ENCODE measurements at places on chromosomes 11 and 22.
A peak's percentile ranks its signal among the peaks of the same experiment; 100 is the strongest.

DNA sequence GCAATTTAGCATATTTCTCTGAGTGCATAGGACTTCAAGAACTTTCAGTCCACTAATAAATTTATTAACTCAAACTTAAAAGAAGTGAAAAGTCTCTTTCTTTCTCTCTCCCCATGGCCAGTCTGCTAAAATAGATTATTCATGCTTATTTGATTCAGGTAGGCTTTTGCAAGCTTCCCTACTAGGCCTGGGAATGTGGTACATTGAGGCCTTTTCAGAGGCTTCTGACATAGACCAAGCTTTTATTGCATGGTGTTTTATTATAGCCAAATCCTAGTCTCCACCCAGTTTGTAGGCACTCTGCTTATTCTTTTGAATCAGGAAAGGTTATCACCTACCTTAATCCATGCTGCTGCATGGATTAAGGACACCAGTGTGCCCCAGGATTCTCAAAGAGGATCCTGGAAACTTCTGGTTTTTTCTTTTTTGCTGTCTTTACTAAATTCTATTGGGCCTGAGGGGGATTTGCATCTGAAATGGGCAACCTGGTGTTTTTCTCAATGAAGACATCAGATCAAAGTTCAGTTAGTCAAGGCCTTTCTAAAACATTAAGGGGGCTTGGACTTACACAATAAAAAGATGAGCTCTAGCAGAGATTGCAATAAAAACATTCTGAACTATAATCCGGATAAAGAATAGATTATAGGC, 92.2 kb downstream of the ELP4 start:
- DNase-seq = no peak

- no peak for DNase-seq
Measured at GRCh38 chr22:24391836-24392217, 35.6 kb upstream of the ADORA2A start.

DNA sequence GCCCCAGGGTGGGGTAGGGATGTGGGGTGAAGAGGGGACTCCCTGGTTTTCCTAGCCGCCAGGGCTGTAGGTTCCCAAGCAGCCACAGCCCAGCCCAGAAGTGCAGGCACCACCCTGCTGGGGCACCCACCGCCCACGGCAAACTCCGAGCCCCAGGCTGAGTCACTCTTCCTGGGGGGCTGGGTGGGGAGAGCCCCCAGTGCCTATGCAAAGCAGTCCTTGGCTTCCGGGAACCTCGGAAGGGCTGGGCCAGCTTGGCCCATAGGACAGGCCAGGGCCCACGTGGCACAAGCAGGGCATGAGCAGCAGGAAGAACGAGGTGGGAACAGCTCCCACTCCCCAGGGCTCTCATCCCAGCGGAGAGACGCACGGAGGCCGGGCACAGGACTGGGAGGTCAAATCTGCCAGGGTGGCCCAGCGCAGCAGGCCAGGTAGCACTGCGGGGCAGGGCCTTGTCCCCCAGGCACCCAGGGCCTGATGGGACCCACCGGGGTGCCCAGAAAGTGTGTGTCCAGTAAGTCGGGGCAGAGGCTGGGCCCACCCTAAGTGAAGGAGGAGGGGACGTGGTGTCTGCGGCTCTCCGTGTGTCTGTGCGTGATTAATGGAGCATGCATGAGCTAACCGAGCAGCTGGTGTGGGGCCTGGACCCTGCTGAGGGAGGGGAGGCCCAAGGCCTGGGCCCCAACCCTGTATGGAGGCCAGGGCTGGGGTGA, 4.6 kb upstream of the IL17REL start:
- no peak for DNase-seq

DNA sequence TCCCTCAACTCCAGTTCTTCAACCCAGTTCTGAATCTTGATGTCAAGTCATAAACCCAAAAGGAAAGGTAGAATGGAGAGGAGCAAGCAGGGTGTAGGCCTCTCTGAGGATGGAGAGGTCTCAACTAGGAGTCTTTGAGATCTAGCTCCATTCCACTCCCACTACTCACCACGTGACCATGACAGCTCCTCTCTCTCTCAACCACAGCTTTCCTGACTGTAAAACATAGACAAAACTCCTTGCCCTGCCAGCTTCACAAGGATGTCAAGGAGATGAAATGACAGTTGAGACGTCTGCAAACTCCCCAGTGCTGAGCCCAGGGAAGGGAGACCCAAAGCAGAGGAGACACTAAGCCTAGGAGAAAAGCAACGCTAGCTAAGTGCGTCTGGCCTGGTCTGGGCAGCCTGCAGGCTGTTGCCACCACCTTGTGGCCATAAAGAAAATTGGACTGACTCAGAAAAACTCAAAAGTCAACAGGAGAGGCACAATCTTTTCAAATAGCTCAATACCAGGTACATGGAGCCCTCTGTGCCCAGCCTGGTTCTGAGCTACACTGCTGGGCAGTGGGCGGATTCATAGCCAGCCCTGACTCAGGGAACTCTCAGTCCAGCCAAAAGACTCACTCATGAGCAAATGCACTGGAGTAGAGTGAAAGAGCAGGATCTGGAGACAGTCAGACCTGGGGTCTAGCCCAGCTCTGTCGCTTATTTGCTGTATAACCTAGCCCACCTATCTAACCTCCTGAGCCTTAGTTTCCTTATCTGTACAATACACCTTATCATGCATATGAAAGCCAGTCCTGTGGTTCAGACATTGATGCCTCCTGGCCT, 3.4 kb downstream of the CLPB start:
- no peak for DNase-seq

- no peak for DNase-seq
Measured at GRCh38 chr11:102343809-102344208, 3.2 kb upstream of the BIRC2 start.

DNA sequence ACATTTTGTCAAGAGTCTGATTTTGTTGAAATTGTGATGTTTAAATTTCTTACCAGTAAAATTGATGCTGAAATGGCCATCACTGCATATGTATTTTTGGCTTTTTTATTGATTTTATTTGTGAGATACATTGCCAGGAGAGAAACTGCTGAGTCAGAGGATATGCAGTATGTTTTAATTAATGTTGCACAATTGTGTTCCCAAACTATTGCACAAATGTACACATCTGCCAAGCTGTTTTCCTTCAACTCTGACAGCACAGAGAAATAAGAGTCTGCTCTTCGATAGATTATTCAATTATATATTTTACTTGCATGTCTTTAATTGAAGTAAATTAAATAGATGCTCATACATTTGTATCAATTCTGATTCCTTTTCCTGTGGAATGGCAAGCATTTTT, 640.2 kb upstream of the LUZP2 start:
- DNase-seq = no peak

- DNase-seq = peak; percentile 0
Measured at GRCh38 chr11:126061707-126062678, 673 bp downstream of the CDON start.

DNA sequence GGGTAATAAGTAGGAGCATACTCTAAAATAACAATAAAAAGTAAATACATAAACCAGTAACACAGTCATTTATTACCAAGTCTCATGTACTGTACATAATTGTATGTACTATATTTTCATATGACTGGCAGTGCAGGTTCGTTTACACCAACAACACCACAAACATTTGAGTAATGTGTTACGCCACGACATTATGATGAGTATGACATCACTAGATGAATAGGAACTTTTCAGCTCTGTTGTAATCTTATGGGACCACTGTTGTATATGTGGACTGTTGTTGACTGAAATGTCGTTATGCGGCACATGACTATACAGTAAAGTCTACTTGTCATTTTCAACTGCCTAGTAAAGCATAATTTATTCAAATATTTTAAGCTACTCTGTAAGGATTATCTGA, 18.6 kb downstream of the KIF18A start:
- DNase-seq = no peak

DNA sequence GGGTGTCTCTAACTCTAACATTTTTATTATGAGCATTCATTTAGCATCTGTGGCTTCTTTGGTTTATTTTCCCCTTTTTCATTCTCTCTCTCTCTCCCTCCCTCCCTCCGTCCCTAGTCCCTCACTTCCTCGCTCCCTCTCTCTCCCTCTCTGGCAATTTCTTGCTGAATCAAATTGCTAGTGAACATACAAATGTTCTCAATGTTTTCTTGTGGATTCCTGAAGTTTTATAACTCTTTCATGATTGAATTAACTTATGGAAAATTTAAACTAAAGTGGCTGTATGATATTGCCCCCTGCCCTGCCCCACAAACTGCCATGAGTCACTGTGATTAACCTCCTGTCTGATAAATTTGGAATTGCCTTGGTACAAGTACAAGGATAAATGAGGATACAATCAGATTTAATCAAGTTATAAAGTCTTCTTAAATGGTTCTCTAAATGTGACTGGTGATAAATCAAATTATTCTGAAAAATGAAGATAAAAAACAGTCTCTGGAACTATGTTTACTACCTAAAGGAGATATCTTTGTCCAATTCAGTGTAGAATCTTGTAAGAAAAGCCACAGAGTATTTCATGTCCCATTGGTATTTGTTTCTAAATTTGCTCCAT, 143.0 kb upstream of the PDGFD start:
- DNase-seq = no peak

DNA sequence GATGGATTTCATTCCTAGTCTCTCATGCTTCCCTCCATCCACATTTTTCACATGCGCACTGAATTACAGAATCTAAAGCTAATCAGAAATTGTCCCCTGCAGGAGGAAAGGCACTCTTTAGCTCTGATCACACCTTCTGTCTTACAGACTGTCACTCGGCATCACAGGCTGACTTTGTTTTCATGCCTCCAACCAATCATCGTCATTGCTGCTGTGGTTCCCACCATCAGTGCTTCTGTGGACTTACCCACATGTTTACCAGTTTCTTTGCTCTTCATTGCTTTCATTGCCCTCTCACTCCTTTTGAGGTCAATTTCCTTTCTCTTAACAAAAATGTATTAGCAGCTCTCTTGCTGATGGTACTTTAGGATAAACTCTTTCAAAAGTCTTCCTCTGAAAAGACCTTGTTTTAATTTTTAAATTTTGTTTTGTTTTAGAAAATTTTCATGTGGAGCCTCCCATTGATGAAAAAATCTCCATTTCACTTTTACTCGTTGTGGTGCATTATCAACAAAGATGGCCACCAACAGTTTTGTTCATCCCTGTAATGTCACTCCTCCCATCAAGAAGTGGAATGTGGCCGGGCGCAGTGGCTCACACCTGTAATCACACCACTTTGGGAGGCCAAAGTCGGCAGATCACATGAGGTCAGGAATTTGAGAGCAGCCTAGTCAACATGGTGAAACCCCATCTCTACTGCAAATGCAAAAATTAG, 20.2 kb upstream of the TREH start:
- DNase-seq = peak; percentile 41

- DNase-seq = no peak
Measured at GRCh38 chr11:111000400-111001080, 245.0 kb upstream of the POU2AF2 start.

- DNase-seq = no peak
Measured at GRCh38 chr11:75513250-75513649, 12.5 kb downstream of the GDPD5 start.

GRCh38 chr11:82675838-82676237, 57.8 kb downstream of the FAM181B start:
- DNase-seq = no peak

- DNase-seq = no peak
Measured at GRCh38 chr11:106306942-106307341, 229.5 kb downstream of the AASDHPPT start.
